Caudate nucleus (tissue), 63 donors: ENCODE measurements at places on chromosomes 12 and 14.

GRCh38 chr12:133081159-133081780 lies 547 bp downstream of the ZNF140 start:
- no peak for DNase-seq

- no peak for DNase-seq
These were observed 158.1 kb downstream of the FLRT2 start for GRCh38 chr14:85688006-85688405.

GRCh38 chr14:104724981-104725771 lies 1.1 kb downstream of the ADSS1 start:
- no peak for DNase-seq

GRCh38 chr12:125228519-125229260 lies 163.5 kb downstream of the AACS start:
- DNase-seq, result no peak

DNA sequence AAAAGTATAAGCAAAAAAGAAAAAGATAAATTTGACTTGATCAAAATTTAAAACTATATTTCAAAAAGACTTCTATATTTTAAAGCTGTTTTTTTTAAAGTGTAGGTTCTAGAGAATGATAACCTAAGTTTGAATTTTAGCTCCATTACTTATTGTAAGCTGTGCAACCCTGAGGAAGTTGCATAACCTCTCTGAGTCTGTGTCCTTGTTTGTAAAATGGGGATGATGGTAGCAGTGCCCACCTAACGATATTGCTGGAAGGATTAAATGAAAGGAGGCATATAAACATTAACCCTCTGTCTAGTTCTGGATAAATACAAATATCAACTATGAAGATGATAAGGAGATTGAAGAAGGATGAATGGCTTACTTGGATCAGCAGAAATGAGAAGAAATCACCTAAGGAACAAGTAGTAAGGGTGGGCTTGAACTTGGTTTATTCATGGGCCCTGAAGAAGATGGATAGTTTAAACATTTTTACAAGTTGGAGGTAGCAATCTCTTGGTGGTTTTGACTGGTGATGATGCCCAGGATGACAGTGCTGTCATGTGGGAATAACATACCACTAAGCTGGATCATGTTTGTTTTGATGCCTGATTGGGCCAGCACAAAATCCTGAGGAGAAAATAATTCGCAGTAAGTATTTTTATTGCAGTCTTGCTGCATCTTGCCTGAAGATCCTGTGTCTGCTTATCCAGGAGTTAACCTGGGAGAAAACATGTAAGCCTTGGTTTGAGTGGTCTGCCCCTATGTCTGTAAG lies 35.0 kb downstream of the TXNRD1 start:
- DNase-seq, result no peak
